ENCODE measurements at places on chromosomes 12 and 14. TPM values are rescaled to one million over a fixed set of nuclear protein-coding genes. Genes with fewer than 3 reads are reported as not detected.

SLC25A21 gene
- total RNA-seq = 1.0 TPM

SCAF11 gene
- 105 TPM for total RNA-seq

TAS2R30 gene
- 0.78 TPM for total RNA-seq

SLC10A1 gene
- not detected for total RNA-seq

PLBD1 gene
- 6.6 TPM for total RNA-seq

TAS2R43 gene
- not detected for total RNA-seq

RPL10L gene
- total RNA-seq = not detected

MYF5 gene
- total RNA-seq = not detected

MTRFR gene
- 7.1 TPM for total RNA-seq

TAS2R7 gene
- total RNA-seq = not detected

ZFHX2 gene
- 0.39 TPM for total RNA-seq

SLC2A14 gene
- 0.26 TPM for total RNA-seq
